ENCODE measurements at places on chromosomes 16 and 17. TPM values are rescaled to one million over a fixed set of nuclear protein-coding genes. Genes with fewer than 3 reads are reported as not detected.
A peak's percentile ranks its signal among the peaks of the same experiment; 100 is the strongest.

The TVP23C gene
- total RNA-seq, result 3.6 TPM

The DRC3 gene
- total RNA-seq, result 0.18 TPM

- peak; percentile 54 for DNase-seq
Measured at GRCh38 chr16:78796221-78796866, 696.9 kb downstream of the WWOX start.

DNA sequence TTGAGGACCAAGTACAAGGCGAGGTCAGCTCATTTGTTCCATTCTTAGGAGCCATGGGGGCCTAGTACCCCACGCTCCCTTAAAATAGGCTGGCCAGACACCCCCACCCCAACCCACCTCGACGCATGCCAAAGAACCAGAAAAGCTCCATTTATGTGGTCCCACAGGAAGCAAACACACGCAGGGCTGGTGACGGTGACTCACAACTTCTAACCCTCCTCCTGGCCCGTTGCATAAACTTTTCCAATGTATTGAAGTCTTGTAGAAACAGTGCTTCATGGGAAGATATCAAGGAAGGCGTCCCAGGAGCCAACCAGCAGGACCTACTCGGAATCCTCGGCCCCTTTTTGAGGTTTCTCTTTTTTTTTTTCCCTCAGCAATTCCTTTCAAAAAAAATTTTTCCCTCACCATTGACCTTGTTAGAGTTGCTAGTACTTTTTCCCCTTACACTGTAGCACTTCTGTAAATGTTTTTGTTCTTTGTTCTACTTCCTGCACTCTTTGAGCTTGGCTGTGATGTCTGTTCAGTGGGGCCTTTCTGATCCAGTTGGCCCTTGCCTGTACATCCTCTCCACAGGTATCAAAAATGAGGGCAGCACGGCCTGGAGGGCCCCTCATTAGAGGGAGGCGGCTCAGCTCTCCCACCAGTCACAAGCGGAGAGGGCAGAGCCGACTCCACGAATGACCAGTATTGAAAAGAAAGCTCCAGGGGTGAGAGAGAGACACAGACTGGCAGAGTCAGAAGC, 208.3 kb downstream of the RGS9 start:
- peak; percentile 32 for DNase-seq

The KRTAP4-11 gene
- not detected for total RNA-seq

GRCh38 chr17:385836-386140, 33.2 kb upstream of the RPH3AL start:
- no peak for DNase-seq

The ITGA2B gene
- total RNA-seq, result 1.6 TPM

The PLEKHH3 gene
- 0.97 TPM for total RNA-seq

- DNase-seq, result no peak
Measured at GRCh38 chr16:12362482-12363458, 386.2 kb downstream of the SNX29 start.

GRCh38 chr17:47223007-47223406, 13.9 kb downstream of the MYL4 start:
- DNase-seq, result no peak

DNA sequence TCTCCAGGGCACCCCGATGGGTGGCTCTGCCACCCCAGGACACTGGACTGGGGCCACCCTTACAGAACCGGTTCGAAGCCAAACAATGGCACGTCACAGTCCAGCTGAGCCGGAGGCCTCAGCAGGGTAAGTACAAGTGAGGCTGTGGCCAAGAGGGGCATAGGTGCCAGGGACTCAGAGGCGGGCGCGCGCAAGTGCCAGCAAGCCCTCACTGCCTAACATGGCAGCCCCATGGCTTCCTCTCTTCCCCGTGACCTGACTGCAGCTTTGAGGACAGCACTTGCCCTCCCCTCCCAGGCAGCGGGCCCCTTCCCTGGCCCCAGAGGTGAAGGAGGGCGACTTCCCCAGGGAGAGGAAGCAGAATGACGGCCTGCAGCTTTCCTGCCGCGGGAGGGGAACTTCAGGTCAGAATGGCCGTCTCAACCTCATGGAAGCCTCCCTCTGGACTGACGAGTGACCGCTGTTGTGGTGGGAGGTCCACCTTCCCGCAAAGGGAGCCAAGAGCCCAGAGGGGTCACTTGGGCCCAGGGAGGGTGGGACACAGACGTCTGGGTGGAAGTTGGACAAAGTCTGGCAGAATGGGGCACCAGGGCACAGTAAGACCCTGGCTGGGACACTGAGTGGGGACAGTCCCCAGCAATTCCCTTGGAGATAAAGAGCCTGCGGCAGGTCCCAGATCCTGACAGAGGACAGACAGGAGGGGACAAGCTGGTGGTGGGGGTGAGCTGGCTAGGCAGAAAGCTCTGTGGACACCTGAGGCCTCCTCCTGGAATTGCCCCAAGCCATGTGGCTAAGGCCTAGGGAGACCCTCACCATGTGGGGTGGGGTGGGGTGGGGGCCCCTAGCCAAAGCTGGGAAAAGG, 52.1 kb upstream of the TOB1 start:
- no peak for DNase-seq

The SNAI3 gene
- total RNA-seq, result 4.1 TPM

The HOXB1 gene
- total RNA-seq, result not detected

DNA sequence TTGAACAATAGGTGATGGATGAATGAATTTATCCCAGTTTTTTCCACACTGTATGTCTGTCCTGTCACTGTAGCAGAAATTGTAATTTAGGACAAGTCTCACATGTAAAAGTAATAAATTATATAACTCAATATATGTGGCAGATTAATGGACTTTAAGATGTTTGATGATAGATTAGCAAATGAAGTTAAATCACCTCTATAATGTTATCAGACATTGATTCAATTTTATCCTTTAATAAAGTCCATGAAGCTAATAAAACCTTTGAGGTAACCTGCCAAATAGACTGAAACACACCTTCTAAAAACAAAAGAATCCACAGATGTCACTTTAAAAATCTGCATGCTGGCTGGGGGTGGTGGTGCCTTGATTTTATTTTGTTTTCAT, 83.3 kb upstream of the CORO6 start:
- no peak for DNase-seq

- DNase-seq, result no peak
Measured at GRCh38 chr16:17245776-17246175, 225.0 kb downstream of the XYLT1 start.

- no peak for DNase-seq
Measured at GRCh38 chr16:64363039-64363438, 758.8 kb downstream of the CDH11 start.

DNA sequence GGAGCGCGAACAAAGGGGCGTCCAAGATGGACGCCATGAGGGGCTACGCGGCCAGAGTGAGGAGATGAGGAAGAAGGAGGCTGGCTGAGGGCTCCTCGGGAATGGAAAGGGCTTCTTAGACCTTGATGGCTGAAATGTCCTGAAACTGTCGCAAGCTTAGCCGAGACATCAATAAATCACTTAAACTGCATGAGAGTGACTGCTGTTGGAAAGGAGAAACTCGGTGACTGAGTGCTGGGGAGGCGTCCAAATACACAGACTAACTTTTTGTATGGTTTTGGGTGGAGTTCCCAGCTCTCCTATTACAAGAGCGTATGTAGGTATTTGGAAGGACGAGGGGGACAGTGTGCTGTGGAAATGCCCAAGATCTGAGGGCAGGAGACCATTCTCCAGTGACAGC, 1.4 kb upstream of the GEMIN4 start:
- no peak for DNase-seq

The SLC52A1 gene
- 0.26 TPM for total RNA-seq

GRCh38 chr17:75922963-75923874, 17.6 kb downstream of the FBF1 start:
- no peak for DNase-seq

DNA sequence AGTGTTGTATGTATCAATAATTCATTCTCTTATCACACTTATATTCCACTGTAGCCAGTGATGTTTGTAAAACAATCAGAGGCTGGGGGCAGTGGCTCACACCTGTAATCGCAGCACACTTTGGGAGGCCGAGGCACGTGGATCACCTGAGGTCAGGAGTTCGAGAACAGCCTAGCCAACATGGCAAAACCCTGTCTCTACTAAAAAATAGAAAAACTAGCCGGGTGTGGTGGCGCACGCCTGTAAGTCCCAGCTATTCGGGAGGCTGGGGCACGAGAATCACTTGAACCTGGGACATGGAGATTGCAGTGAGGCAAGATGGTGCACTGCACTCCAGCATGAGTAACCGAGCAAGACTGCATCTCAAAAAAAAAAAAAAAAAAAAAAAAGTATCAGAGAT, 217.0 kb downstream of the CPPED1 start:
- no peak for DNase-seq

DNA sequence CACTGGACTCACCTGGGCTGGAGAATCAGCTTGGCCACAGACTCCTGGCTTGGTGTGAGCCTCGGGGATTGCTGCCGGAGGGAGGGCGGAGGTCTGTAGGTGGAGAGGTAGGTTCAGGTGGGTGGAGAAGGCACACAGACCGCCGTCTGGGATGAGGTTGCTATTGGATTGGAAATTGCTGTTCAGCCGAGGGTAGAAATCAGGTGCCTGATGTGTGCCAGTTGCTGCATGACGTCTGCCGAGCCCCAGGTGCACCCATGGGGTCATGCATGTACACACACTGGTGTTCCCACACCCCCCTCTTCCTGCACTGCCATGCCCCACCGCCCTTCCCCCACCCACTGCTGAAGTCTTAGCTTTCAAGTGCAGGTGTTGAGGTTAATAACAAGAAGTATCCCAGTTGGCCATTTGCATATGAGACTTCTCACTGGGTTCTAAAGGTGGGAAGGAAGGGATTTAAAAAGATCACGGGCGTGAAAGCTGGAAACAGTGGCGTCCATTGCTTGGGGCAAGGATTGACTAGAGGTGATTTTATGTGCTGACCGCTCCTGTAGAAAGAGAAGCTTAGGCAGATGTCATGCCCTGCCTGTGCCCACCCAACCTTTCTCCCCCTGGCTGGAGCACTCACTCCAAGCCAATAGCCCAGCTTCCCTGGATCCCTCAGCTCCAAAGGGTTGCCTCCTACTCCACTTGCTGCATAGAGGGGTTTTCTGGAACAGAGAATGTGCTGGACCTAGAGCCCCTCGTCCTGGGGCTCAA, 193.6 kb downstream of the CCDC182 start:
- DNase-seq, result peak; percentile 21

The CA7 gene
- total RNA-seq, result 0.16 TPM

DNA sequence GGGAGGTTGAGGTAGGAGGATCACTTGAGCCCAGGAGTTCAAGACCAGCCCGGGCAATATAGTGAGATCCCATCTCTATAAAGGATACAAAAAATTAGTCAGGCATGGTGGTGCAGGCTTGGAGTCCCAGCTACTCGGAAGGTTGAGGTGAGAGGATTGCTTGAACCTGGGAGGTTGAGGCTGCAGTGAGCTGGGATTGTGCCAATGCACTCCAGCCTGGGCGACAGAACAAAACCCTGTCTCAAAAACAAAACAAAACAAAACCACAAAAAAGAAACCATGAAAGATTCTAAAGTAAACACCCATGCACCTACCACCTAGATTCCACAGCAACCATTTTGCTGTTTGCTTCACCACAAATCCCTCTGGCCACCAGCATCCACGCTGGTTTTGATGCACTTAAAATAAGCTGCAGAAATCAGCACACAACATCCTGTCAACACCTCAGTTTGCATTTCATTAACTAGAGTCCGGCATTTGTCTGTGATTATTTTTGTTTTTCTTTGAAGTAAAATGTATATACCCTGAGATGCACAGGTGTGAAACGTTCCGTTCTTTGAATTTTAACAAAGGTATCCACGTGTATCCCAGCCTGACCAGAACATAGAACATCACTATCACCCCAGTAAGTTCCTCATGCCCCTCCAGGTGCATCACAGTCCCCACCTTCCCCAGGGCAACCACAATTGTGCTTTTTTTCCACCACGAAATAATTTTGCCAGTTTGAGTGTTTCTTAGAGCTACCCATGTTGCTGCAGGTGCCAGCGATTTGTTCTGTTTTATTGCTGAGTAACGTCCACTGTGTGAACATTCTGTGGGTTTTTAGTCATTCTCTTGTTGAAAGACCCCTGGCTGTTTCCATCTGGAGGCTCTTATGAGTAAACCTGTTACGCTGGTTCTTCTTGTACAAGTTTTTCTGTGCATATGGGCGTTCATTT, 191.5 kb downstream of the SEC14L1 start:
- peak; percentile 36 for DNase-seq

- DNase-seq, result no peak
Measured at GRCh38 chr17:81234940-81235821, 3.7 kb downstream of the TEPSIN start.

DNA sequence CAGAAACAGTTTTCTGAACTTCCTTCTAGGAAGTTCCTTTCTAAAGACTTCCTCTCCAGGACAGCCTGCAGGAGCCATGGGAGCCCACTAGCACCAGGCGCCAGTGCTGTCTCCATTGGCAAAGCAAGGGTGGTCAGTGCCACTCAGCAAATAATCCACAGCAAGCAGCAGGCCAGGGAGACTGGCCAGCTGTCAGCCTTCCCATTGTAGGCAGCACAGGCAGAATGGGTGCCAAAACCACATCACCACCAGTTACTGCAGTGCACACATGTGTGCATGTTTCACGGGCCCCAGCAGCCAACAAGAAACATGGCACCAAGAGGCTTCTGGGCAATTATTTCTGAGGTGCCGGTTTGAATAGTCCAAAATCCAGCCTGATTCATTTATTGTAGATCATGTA, 26.7 kb downstream of the DNASE1 start:
- DNase-seq, result no peak

DNA sequence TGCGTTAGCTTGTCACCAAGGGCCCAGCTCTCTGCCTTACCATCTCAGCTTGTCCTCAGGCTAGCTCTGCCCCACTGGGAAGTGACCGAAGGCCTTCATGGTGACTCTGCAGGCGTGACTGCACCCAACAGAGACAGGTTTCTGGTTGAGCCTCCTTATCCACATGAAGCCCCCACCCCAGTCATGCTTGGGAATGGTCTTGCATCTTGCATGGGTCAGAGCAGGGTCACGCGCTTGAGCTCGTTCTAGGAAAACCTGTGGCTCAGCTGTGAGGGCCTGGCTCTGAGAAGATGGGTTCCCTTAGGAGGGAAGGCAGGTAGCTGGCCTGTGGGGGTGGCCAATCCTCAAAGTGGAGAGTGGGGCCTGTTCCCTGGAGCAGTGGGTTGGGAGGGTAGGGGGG, 122.8 kb downstream of the BANP start:
- DNase-seq, result no peak

The ITGB3 gene
- total RNA-seq, result not detected

DNA sequence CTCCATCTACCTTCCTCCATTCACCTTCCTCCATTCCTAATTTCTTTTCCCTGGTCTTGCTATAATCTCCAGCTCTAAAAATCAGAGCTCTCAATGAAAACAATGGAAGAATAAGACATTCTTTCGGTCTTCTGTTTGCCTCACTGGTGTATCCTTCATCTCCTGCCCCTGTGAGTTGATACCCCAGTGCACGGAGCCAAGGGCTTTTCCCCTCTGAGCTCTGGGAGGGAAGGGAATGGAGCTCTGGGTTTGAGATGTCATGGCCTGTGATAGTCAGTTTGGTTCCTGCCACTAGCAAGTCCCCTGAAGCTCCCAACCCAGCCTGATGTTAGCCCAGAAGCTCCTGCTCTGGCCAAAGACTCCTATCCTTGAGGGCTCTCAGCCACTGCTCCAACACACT, 36.6 kb upstream of the DNAH9 start:
- no peak for DNase-seq

All from activated CD4-positive, alpha-beta T cell treated with anti-CD3 and anti-CD28 coated beads for 36 hours (primary cell).